ENCODE measurements at places on chromosomes 12 and 14. TPM values are rescaled to one million over a fixed set of nuclear protein-coding genes. Genes with fewer than 3 reads are reported as not detected.

The RFX4 gene
- not detected for total RNA-seq

The SNX6 gene
- total RNA-seq, result 134 TPM

The PAX9 gene
- total RNA-seq, result not detected

The SOS2 gene
- 23.8 TPM for total RNA-seq

The ESRRB gene
- not detected for total RNA-seq

The CERS5 gene
- total RNA-seq, result 36.7 TPM

The COX14 gene
- total RNA-seq, result 39.0 TPM

The HOXC5 gene
- not detected for total RNA-seq

The CLEC2A gene
- total RNA-seq, result not detected

The ABCC9 gene
- total RNA-seq, result 9.9 TPM

The SPATS2 gene
- total RNA-seq, result 22.1 TPM

The WIF1 gene
- not detected for total RNA-seq

The ADCY4 gene
- 1.3 TPM for total RNA-seq

All from fibroblast of lung (primary cell).